ENCODE measurements at places on chromosomes 7 and 10.
A peak's percentile ranks its signal among the peaks of the same experiment; 100 is the strongest.

DNA sequence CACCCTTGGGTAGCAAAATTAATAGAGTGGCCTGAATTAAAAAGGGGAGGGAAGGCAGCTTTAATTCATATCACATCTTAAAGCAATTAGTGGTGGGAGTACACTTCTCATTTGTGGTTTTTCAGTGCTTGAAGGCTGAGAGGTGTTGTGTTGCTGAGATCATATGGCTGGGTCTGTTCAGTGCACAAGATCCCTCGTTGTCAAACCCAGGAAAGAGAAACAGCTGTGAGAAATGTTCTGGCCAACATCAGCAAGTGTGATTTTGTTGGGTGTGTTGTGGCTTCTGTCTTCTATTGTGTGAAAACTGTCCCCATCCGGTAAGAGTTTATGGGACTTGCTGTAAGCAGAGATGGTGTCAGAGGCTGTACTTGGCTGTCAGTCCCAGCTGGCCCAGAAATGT lies 197.9 kb upstream of the BMPER start:
- no peak for DNase-seq

GRCh38 chr10:14592566-14592965 lies 182.1 kb downstream of the FAM107B start:
- no peak for DNase-seq

DNA sequence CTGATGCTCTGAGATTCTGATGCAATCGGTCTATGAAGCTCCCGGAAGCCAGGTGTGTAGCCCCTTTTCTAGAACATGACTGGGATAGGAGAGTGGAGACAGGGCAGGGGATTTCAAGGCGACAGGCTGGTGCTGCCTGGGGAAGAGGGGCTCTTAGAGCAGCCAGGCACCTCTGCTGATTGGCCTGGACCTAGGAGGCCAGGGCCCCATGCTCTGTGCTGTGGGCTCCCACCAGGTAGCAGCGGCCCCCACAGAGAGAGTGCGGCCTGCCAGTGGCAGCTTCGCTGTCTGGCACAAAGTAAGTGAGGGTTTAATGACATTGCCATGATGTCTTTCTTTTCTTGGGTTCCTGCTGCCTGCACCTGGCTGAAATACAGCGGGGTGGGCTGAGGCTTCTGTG lies 99.4 kb upstream of the PODXL start:
- DNase-seq = no peak

- no peak for DNase-seq
Observed at GRCh38 chr10:115278294-115278693, 185.1 kb downstream of the ATRNL1 start.

- no peak for DNase-seq
Observed at GRCh38 chr7:27367179-27367932, 124.8 kb downstream of the EVX1 start.

- DNase-seq = peak; percentile 65
Observed at GRCh38 chr10:14653271-14654161, 121.2 kb downstream of the FAM107B start.

- peak; percentile 78 for DNase-seq
Observed at GRCh38 chr10:23065181-23065948, 30.0 kb upstream of the MSRB2 start.

DNA sequence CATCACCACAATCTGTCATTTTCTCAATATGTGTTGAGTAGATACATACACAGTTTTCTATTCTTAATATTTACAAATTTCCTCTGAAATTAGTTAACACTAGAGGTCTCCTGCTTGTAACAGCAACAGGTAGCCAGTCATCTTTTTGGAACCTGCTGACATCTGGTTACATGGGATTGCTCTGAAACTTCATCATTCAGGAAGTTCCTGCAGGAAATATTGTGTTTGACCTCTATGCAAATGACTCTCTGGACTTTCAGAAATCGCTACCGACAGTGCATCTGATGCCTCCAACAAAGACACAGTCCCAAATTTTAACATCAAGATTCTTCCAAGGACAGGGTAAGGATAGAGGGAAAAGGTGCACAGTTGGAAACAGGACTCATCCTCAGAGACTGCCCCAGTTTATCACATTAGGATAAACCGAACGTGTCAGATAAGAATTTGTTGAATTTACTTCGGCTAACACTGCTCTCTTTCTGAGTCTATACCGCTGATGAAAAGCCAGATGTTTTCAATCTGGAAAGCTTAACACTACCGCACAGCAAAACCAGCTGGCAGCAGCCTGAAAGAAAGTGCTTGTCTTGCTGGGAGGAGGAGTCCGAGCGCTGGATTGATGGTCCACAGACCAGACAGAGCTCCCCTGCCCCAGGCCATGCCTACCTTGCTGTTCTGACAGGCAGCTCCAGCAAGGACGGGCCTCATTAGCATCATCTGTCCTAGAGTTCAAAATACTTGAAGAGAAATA lies 633.4 kb downstream of the PARD3 start:
- no peak for DNase-seq

GRCh38 chr10:77101341-77101740 lies 536.3 kb downstream of the KCNMA1 start:
- DNase-seq = no peak

DNA sequence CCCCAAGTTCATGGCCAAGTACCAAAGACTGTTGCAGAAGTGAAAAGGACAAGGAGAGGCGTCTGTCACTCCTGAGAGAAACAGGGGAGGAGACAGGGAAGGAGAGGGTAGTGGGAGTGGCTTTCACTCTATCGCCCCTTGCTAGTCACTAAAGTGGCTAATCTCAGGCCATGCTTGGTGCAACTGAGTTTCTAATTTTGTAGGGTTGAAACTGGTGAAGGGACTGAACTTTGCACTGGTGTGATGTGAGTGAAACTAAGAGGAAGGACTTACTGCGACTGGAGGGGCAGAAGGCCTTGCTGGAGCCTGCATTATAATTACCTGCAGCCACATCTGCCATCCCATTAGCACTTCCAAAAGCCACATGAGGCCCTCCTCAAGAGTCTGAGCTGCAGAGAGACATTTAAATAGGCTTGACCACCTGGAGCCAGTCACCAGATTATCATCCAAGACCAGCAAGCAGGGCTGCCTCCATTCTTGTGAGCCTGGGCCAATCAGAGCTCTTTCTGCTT lies 107.2 kb upstream of the EEPD1 start:
- no peak for DNase-seq

- DNase-seq = peak; percentile 94
Observed at GRCh38 chr10:114632869-114633715, 25.0 kb downstream of the ABLIM1 start.

GRCh38 chr7:105584165-105584564 lies 2.9 kb upstream of the EFCAB10 start:
- DNase-seq = no peak

GRCh38 chr10:87771871-87772500 lies 46.0 kb downstream of the ATAD1 start:
- peak; percentile 32 for DNase-seq

DNA sequence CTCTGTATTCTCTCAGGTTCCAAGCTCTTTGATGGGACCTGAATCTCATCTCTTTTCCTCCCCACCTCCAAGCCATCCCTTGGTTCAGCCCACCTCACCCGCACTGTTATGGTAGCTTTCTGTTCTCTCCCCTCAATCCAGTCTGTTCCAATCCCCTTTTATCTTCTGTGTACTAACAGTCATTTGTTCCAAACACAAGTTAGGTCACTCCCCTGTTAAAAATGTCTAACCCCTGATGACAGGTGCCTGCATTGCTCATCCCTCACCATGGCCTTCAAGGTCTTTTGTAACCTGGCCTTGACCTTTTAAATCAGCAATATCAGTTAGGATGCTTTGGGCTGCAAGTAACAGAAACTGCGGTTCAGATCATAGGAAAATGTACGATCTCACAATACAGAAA lies 74.8 kb downstream of the CYP26A1 start:
- no peak for DNase-seq

GRCh38 chr7:111498391-111499007 lies 63.8 kb downstream of the IMMP2L start:
- DNase-seq = no peak

DNA sequence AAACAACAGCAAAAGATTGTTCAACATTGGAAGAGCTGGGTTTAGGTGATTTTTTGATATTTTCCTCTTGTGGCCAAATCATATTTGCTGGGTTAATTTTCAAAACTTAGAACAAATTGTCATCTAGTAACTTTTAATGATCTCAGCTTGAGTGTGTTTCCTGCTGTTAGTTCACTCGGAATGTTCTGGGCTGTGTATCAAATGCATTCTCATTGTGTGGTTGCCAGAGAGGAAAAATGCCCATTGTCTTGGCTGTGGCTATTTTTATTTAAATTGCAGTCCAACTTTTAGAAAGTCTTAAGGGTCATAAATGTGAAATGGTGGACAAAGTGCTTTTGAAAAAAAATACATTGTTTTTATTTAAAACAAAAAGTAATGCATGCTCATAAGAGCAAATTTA lies 542.0 kb downstream of the TNS3 start:
- no peak for DNase-seq

DNA sequence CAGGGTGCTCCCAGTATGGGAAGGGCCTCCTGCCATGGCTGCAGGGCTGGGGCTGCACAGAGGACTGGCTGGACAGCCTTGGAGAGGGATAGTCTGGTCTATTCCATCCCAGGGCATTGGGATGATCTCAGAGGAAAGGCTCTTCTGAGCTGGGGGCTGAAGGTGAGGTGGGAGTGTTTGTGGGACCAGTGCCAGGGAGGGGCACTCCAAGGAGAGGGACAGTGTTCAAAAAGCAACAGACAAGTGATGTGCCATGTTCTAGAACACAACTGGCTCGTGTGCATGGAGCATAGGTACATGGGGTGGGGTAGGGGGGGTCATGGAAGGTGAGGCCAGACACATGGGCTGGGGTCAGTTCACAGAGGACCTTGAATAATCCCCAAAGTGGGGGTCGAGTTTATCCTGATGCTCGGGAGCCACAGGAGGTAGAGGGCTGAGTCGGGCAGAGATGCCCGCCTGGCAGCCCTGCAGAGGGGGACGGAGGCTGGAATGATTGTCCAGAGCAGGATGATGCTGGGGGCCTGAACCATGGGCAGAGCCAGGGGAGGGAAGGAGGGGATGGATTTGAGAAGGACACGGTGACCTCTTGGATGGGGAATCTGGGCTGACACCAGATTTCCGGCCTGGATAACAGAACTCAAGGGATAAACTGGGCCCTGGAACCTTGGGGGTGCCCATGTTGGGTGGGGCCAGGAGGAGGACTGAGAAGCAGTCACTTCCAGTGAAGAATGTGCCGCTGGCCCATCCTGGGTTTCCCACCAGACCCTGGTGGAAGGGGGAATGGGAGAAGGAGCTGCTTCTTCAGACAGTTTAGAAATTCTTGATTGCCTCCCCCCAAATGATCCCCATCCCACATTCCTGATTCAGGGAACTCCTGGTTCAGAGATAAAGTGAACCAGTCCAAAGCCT lies 50.4 kb downstream of the NEURL1 start:
- no peak for DNase-seq

DNA sequence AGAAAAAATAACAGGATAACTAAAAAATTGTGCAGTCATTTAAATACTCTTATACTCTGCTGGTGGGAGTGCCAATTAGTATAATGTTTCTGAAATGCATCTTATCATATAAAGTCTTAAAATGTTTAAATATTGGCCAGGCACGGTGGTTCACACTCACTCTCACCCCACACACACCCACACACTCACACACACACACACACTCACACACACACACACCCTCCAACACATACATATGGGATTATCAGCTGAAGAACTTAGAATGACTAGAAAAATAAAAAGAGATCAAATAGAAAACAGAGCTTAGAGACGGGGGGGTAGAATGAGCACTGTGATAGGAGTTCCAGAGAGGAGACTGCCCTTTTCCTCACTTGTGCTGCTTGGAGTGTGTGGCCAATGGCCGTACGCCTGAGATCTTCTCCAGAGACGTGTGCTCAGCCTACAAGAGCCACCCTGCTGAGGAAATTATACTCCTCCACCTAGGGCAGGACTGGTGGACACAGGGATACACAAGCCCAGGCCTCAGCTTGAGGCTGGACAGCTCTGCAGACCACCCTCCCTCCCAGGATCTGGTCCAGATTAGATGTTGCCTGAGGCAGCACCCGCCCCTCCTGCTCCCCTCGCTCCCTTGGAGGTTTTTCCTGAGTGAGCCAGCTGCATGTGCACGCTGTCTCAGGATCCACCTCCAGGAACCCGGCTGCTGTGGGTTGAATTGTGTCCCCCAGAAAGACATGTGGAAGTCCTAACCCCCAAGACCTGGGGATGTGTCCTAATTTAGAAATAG lies 26.5 kb upstream of the PRKAG2 start:
- no peak for DNase-seq

GRCh38 chr7:43569424-43569823 lies 13.5 kb upstream of the STK17A start:
- peak; percentile 82 for DNase-seq

DNA sequence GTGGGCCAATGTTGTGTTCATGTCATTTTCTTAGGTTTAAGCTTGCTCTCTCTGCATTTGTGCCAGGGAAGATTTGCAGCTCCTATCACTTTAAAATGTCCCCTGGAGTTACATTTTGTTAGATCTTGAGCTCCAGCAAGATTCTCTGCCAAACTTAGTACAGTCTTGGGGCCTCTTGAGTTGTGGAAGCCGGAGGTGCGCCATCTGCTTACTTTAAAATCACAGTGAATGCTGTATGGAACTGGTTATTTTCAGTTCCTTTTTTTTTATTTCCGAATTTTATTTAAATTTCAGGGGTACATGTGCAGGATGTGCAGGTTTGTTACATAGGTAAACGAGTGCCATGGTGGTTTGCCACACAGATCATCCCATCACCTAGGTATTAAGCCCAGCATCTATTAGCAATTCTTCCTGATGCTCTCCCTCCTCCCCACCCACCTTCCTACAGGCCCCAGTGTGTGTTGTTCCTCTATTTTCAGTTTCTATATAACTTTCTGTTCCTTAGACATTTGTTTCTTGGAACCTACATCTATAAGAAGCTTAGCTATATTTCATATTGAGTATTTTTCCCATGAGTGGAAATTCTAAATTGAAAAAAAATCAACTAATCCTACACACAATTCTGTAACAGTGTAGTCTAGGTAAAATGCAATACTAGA lies 114.4 kb upstream of the CREB5 start:
- no peak for DNase-seq

- DNase-seq = no peak
Observed at GRCh38 chr10:77459905-77460304, 177.7 kb downstream of the KCNMA1 start.

GRCh38 chr7:1610013-1610677 lies 40.3 kb upstream of the PSMG3 start:
- DNase-seq = no peak

- DNase-seq = no peak
Observed at GRCh38 chr7:24304494-24305095, 20.6 kb downstream of the NPY start.

DNA sequence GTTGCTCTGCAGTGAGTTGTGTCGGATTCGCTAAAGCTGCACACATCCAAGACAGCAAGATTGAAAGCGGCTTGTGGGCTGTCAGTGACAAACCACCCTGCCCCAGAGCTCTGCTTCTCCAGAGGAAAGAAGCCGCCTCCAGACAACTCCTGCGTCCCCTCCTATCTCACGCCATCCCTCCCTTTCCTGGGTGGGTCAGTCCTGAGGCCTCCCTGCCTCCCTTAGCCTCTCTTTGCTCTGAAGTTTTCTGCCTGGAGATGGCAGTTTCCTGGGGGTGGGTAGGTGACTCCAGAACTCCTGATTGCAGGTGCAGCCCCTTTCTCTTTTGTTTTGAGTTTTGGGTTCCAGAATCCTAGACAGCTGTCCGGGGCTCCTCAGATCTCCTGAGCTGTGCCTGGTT lies 78.7 kb downstream of the EMX2 start:
- DNase-seq = no peak
